ENCODE measurements at places on chromosomes 4 and X.

GRCh38 chr4:38268108-38268820, 308.1 kb downstream of the PTTG2 start:
- DNase-seq, result no peak

DNA sequence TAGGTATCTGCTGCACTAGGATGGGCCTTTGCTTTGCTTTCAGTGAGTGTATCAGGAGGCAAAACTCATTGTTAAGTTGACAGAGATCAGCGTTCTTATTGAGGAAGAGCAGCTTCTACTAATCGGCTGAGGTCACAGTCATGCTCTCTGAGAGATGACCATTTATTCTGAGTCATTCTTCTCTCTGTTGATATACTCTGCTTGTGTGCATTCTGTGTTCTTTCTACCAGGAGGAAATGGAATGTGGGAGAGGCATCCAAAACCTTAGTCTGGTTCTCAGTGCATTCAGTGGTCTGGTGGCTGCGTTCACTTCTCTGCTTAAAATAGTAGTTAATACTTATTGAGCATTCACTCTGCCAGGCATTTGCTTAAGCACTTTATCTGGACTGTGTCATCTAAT, 66.2 kb downstream of the RRAGB start:
- DNase-seq, result no peak

DNA sequence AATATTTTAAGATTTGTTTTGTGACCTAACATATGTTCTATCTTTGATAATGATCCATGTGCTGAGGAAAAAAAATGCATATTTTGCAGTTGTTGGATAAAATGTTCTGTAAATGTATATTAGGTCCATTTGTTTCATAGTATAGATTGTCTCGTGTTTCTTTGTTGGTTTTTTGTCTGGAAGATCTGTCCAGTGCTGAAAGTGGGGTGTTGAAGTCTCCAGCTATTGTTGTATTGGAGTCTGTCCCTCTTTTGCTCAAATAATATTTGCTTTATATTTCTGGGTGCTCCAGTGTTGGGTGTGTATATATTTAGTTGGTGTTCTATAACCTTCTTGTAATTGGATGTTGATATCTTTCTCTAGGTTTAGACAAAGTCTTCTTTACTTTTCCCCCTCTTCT, 53.2 kb upstream of the FRMPD3 start:
- no peak for DNase-seq

- no peak for DNase-seq
Measured at GRCh38 chr4:177293208-177294033, 16.3 kb upstream of the NEIL3 start.

GRCh38 chr4:64158648-64159326, 250.5 kb downstream of the TECRL start:
- DNase-seq, result no peak

DNA sequence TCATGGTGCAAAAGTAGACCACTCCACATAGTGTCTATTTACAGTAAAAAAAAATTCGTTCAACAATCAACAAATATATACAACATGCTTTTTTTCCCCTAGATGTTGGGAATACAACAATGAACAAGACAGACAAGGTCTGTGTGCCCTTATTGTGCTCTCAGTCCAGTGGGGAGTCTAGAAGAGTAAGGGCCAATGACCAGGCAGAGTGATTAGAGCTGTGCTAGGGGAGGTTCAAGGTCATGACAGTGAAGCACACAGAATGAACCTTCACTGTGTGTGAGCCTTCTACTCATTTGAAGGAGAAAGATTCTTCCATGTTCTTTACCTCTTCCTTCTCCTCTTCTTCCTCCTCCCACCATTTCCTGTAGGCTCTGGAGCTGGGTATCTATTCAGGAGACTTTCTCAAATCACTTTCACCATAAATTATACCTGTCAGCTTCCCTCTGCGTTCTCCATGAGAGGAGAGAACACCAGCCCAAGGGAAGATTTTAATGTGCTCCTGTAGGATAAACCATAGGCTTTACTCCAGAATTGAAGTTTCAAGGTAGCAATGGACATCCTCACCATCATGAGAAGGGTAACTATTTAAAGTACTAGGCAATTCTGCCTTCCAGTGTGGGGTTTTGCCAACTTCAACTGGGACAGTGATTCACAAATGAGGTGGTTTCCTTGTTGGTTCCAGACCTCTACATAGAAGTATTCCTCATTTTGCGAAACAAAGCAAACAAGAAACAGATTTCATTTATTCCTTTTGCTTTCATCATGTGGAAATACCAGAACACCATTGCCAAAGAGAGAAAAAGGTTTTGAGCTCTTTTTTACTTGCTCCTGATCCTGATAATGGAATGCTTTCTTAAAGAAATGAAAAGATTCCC, 246.9 kb upstream of the GPC4 start:
- no peak for DNase-seq

DNA sequence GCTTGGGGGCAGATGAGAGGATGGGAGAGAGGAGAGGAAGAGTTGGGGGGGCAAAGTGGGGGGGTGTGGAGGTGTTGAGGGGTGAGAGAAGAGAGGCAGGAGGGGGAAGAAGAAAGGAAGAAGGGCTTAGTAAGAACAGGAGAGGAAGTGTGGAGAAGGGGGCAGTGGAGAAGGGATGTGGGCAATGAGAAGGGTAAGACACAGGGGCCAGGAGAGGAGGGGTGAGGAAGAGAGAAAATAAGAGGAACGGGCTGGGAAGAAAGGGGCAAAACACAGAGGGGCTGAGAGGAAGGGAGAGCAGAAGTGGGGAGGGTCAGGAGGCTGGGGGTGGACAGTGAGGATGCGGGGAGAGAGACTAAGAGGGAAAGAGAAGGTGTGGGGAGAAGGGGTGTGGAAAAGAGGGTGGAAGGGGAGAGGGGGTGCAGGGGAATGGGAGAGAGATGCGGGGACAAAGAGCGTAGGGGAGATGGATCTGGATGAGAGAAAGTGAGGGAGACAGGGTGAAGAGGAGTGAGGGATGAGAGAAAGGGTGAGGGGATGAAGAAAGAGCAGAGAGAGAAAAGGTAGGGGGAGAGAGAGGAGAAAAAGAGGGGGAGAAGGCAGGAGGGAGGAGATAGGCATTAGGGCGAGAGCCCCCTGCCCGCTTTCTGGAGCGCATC, 12.9 kb downstream of the SH3KBP1 start:
- no peak for DNase-seq

- DNase-seq, result no peak
Measured at GRCh38 chr4:7077371-7077770, 9.5 kb upstream of the GRPEL1 start.

DNA sequence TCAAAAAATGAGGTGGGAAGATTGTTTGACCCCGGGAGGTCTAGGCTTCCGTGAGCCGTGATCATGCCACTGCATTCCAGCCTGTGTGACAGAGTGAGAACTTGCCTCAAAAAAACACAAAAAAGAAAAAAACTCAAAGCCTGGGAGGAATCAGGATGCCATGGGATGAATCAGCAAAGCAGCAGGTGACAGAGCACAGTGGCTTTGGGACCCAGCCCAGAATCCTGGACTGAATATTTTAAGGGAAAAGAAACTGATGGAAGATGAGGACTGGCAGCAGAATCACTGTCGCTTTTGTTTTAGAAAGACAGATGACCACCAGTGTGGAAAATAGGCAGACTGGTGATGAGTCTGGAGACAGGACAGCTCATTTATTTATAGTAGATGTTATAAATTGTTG, 16.6 kb downstream of the S100G start:
- no peak for DNase-seq

GRCh38 chr4:83922402-83922801, 386.5 kb downstream of the GPAT3 start:
- no peak for DNase-seq

DNA sequence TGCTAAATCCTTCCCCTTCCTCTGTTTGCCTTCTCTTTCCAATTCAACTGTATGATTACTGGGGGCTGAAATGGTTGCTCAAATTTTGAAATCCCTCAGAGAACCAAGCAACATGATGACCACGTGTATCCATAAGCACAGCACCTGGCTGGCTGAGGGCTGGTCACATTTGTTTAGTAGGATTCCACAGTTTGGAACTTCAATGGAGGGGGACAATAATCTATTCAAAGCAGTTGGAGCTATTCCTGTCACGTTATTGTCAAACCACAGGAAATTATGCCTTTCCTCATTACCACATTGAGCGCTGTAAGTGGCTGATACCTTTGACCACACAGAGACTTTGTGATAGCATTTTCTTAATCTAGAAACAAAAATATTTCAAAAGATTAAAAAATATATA, 7.0 kb downstream of the TMSB4X start:
- no peak for DNase-seq

- DNase-seq, result no peak
Measured at GRCh38 chr4:86346320-86346719, 13.5 kb downstream of the MAPK10 start.

GRCh38 chrX:133980832-133981588, 4.4 kb downstream of the GPC3 start:
- DNase-seq, result no peak

GRCh38 chr4:7430368-7430964, 4.3 kb downstream of the PSAPL1 start:
- no peak for DNase-seq

- no peak for DNase-seq
Measured at GRCh38 chrX:95903490-95903889, 781.2 kb upstream of the DIAPH2 start.

- no peak for DNase-seq
Measured at GRCh38 chr4:156710365-156711192, 261.0 kb downstream of the PDGFC start.

DNA sequence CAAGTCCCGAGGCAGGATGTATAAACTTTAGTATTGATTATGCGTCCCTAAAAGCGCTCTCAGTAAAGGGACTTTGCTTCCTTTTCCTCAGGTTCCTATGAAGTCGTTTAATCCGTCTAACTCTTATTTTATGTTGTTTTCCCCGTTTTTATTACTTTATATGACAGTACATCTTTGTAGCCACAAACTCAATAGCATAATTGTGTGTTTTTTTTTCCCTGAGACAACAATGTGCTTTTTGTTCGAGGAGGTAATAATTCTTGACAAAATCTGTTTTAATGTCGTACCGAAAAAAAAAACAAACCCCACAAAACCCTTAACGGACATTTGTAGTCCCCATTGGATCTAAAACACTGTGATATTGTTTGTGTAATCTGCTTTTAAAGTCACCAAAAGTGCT, 17.9 kb upstream of the PPP2R3B start:
- no peak for DNase-seq

GRCh38 chr4:40808926-40809457, 59.2 kb downstream of the NSUN7 start:
- DNase-seq, result no peak

- no peak for DNase-seq
Measured at GRCh38 chr4:73967866-73968265, 14.0 kb downstream of the PF4 start.

- no peak for DNase-seq
Measured at GRCh38 chr4:26226629-26227376, 94.0 kb upstream of the RBPJ start.

GRCh38 chr4:89929425-89930159, 34.9 kb downstream of the MMRN1 start:
- peak; percentile 6 for DNase-seq

DNA sequence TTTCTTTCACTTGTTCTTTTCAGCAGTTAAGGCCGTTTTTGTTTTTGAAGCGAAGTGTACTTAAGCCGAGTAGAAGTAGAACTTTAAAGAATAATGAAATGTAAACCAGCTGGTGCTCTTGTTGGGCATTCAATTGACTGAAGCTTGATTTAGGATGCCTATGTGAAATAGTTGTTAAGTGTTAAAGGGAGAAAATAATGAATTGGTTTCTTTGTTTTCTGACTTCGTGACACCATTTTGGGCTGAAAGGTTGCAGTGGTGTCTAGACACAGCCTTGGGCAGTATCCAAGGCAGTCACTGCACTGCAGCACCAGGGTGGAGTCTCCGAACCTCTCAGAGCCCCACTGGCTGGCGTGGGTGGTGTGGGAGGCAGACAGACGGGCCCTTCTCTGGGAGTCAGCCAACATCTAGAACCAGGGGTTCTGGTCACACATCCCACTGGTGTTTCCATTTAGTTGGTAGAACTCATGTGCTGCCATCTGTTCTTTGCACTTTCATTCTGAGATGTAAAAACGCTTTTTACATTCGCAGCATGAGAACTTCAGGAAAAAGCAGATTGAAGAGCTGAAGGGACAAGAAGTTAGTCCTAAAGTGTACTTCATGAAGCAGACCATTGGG, 3.5 kb downstream of the UCHL1 start:
- no peak for DNase-seq

GRCh38 chrX:11100281-11101035, 10.7 kb upstream of the HCCS start:
- DNase-seq, result no peak

DNA sequence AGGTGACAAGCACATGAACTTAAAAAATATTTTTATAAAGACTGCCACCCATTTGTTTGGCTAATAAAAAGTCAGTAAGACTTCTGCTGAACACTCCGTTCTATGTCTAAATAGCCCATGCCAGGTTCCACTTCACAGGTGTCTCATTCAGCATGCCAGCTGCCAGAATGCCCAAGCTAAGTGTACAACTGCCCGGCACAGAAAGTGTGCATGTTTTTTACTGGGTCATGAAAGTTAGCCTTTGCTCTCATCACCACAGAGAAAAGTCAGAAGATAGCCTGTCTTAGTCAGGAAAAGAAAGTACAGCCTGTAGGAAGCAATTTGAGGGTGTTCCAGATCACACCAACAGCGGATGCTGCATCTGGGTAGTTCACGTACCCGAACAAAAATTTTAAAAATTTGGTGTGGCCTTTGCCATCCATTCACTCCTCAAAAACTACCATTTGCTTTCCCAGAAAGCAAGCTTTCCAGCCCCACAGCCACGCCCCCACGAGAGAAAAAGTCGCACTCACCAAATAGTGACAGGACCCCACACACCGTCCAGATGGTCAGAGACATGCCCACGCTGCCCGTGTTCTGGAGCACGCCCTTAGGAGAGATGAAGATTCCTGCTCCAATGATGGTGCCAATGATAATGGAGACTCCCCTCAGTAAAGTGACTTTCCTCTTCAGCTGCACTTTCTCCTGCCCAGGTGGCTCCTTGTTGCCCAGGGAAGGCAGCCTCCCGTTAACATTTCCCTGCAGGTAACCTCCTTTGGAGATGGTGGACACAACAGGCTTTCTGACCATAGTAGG, 671 bp downstream of the SLC7A11 start:
- no peak for DNase-seq

GRCh38 chrX:121639781-121640180, 592.4 kb downstream of the GLUD2 start:
- DNase-seq, result no peak

- DNase-seq, result no peak
Measured at GRCh38 chr4:8508740-8509139, 68.2 kb downstream of the TRMT44 start.
